ENCODE measurements at places on chromosomes 7 and 10. TPM values are rescaled to one million over a fixed set of nuclear protein-coding genes. Genes with fewer than 3 reads are reported as not detected.

The CALHM3 gene
- polyA plus RNA-seq = not detected

DNA sequence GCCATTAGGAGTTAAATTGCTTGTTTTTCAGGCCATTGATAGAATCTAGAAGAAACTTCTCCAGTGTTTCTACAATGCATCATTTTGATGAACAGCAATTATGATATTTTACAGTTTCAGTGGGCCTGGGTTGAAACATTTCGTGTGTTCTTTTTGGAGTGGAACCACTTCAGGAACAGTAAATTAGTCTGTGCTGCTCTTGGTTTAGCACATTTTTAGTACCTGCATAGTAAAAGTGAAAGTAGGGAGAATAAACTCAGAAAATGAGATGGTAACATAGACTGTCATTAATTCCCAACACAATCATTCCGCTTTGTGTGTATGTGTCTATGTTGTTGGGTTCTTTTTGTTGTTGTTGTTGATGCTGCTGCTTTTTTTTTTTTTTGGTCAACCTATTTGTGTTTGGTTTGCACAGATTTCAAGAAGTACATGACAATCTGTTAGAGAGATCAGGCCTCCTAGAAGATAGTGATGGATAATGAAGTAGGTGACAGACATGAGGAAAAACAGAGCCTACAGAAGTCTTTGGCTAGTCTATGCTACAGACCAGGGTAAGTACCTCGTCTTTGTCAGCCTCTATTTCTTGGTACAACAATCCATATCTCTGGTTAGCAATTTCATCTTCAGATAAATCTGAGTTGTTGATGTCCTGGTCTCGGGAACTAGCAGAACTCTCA is 154.0 kb upstream of the TARP start:
- H3K27me3 ChIP-seq = no peaks in the 10 kb centered on the region
- no peak overlapping the region for H3K27ac ChIP-seq
- H3K4me3 ChIP-seq = no peak overlapping the region
- no peaks in the 10 kb centered on the region for H3K36me3 ChIP-seq
- H3K4me1 ChIP-seq = no peaks in the 10 kb centered on the region

The SPDYE8 gene
- not detected for polyA plus RNA-seq

The ZCWPW1 gene
- polyA plus RNA-seq = 5.9 TPM

DNA sequence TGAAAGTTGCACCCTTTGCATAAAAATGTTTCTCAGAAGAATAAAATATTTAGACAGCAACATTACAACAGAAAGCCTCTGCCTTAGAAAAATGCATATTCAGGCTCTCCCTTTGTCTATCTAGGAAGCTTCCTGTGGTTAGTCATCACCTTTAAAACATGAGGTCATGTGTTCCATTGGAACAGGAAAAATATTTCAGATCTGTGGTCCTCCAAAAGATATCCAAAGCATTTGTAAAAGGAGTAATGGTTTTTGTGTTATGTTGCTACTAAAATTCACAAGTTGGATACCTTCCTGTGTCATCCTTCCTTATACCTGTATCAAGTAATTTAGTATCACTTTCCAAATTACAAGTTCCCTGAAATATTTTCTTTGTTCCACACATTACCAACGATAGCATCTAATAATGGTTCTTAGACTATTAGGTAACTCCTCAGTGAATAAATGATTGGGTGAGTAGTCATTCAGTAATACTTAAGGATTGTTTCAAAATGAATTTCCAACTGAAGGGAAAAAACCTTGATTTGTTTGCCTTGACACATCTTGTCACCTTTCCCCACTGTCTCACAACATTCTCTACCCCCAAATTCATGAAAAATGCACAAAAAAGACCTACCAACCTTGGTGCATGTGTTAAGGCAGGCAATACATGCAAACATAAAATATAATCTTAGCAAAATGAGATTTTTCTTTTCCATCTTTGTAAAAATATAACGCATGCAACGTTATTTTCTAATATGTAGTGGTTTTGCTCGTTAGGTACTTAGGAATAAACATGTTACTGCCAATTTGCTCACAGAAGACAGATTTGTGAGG is 19.7 kb upstream of the RHOBTB1 start:
- no peaks in the 10 kb centered on the region for H3K36me3 ChIP-seq
- no peaks in the 10 kb centered on the region for H3K27me3 ChIP-seq
- peak overlapping the region; percentile 20 for H3K27ac ChIP-seq

DNA sequence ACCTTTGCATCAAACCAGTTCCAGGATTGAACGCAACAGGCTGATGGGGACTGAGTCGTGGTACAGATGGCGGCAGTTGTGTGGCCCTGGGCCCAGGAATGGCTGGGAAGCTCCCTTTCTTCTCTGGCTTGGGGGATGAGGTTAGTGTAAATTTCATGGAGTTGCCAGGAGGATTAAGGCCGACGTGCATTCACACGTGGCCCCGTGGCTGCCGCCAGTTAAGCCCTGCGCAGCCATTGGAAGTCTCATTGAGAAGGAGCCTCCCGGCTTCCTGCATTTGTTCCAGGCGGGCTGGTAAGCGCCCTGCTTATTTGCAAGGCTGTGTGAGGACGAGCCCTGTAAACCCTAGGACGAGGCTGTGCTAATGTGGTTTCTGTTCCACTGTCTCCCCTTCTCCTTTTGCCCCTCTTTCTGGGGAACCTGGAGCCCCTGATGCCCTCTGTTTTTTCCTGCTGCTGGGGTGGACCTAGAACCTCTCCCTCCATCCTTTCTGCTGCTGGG is 174.7 kb upstream of the TNRC18 start:
- no peaks in the 10 kb centered on the region for H3K4me1 ChIP-seq
- no peak overlapping the region for H3K4me3 ChIP-seq
- no peaks in the 10 kb centered on the region for H3K36me3 ChIP-seq
- no peak overlapping the region for H3K27ac ChIP-seq
- DNase-seq = no peak
- no peaks in the 10 kb centered on the region for H3K27me3 ChIP-seq

GRCh38 chr7:99617192-99617781 is 541 bp downstream of the ZSCAN25 start:
- no peak for DNase-seq
- peaks cover 10% of the 10 kb centered on the region for H3K4me1 ChIP-seq
- peak overlapping the region; percentile 97 for H3K4me3 ChIP-seq
- H3K36me3 ChIP-seq = peaks cover 5% of the 10 kb centered on the region
- H3K27ac ChIP-seq = peak overlapping the region; percentile 87

DNA sequence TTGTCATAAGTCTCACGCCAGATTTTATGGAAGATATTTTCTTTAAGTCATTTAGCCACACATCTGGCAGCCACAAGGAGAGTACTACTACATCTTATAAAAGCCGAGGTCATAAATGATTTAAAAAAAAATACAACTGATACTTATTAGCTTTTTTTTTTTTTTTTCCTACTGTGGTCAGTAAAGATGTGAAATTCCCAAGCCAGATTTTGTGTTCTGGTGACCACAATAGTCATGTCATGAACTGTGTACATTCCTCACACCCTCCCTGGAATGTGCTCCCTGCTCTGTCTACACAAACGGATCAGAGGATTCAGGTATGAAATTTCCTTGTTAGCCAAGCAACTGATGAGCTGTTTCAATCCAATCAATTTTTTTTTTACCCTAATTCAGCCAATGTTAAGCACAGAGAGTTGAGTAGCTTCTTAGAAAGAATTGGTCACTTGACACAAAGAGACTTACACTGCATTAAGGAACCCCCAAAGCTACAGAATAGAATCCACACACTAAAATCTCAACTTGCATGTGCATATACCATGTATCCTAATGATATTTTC is 54.7 kb downstream of the CHRM2 start:
- H3K27me3 ChIP-seq = no peaks in the 10 kb centered on the region
- no peaks in the 10 kb centered on the region for H3K36me3 ChIP-seq
- no peaks in the 10 kb centered on the region for H3K4me1 ChIP-seq

The COL13A1 gene
- polyA plus RNA-seq = 2.9 TPM

The FAM131B gene
- 0.27 TPM for polyA plus RNA-seq

DNA sequence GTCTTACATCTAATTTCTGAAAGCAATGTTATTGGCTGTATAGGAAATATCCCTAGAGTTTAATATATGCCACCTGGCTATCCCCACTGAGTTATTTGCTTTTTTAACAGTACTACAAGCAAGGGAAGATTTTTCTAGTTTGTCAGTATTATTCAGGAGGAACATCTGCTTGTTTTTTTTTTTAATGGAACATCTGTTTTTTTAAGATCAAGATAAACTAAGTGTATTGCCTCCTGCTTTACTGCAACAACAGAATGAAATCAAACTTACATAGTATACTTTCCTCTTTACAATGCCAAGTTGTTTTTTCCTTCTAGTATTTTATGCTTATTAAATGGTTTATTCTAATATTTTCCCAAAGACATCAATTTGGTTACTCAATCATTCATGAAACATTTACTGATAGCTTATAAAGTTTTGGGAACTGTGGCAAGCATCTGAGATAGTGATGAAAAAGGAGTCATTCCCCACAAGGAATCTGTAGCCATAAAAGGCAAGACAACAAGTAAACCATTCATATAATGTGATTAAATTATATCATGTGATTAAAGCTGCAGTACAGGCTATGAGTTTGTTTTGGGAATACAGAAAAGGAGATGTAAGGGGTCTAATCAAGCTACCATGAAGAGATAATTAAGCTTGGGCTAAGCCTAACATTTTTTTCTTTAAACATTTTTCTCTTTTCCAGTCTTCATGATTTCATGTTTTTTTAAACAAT is 17.4 kb downstream of the MTPN start:
- no peaks in the 10 kb centered on the region for H3K36me3 ChIP-seq
- peaks cover 32% of the 10 kb centered on the region for H3K4me1 ChIP-seq
- DNase-seq = no peak
- H3K4me3 ChIP-seq = no peak overlapping the region
- H3K27ac ChIP-seq = no peak overlapping the region
- H3K27me3 ChIP-seq = no peaks in the 10 kb centered on the region

DNA sequence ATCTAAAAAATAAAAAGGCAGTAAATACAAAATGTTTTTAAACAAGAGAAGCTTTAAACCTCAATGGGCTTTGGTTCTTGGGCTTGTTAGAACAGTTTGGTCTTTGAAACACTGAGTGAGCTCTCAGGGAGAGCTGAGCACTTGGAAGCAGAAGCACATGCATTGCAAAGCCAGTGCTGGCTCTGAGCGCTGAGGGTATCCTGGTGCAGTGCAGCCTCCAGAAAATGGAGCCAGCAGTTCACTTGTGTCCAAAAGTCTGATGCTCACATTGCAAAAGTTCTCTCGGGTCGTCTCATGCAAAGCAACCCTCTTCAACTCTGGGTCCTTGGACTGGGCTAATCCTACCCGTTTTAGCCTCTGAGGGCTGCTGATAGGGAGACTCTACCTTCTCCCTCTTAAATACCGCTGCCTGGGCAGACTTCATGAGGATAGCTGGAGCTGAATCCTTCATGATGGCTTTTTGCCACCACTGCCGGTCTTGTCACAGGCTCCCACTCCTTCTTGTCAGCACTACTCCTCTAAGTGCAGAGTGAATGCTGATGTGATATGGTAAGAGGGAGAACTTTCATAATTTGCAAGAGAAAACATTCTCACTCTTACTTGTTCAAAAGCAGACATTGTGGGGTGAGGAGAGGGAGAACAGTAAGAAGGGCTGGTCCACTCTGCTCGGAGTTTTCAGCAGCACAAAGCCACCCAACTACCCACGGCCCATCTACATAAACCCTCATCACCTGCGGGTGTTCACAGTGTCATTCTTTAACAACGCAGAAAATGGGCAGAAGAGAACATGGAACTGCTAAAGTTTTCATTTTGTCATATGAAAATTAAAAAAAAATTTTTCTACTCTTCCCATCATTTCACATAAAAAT is 42.2 kb upstream of the BMPER start:
- H3K36me3 ChIP-seq = no peaks in the 10 kb centered on the region
- H3K4me1 ChIP-seq = no peaks in the 10 kb centered on the region
- H3K4me3 ChIP-seq = no peak overlapping the region

- no peak for DNase-seq
- H3K27me3 ChIP-seq = no peaks in the 10 kb centered on the region
- no peaks in the 10 kb centered on the region for H3K36me3 ChIP-seq
- no peak overlapping the region for H3K27ac ChIP-seq
- H3K4me3 ChIP-seq = no peak overlapping the region
These were observed 45.3 kb downstream of the GRID2IP start for GRCh38 chr7:6505685-6506559.

The PPP1R3C gene
- polyA plus RNA-seq = 38.5 TPM

DNA sequence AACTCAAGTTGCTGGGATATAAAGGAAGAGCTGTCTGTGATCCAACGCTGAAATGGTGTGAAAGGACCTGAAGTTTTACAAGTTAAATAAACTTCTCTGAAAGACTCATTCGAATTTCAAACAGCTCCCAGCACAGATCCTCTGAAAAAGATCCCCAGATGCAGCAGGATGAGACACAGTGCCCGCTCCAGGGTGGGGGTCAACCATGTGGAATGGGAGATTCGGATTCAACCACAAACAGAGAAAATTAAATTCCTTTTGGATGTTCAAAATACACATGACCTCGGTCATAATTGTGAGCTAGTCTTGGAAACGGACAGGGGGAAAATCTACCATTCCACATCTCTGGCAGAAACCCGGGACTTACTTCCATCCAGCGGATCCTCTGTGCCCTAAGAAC is 119.6 kb downstream of the PRKAG2 start:
- no peaks in the 10 kb centered on the region for H3K36me3 ChIP-seq
- no peak for DNase-seq
- H3K27me3 ChIP-seq = no peaks in the 10 kb centered on the region
- H3K4me1 ChIP-seq = peaks cover 11% of the 10 kb centered on the region
- H3K27ac ChIP-seq = no peak overlapping the region

GRCh38 chr10:71773221-71773971 is at the start of gene VSIR:
Gene VSIR (minus strand): TSS chr10:71773520. CDS start chr10:71773439, 81 bp downstream.
- H3K4me3 ChIP-seq = peak within 1 kb of the TSS; percentile 76
- peak; percentile 89 for DNase-seq
- peaks cover 56% of the 10 kb centered on the region for H3K4me1 ChIP-seq
- no peaks in the 10 kb centered on the region for H3K36me3 ChIP-seq
- no peaks in the 10 kb centered on the region for H3K27me3 ChIP-seq
- peak within 1 kb of the TSS; percentile 81 for H3K27ac ChIP-seq

- peaks cover 13% of the 10 kb centered on the region for H3K27me3 ChIP-seq
- no peaks in the 10 kb centered on the region for H3K4me1 ChIP-seq
- H3K4me3 ChIP-seq = no peak overlapping the region
These were observed 12.0 kb downstream of the DRGX start for GRCh38 chr10:49383853-49384252.

- no peak overlapping the region for H3K4me3 ChIP-seq
- no peaks in the 10 kb centered on the region for H3K36me3 ChIP-seq
- no peaks in the 10 kb centered on the region for H3K27me3 ChIP-seq
These were observed 97.0 kb downstream of the HGF start for GRCh38 chr7:81672872-81673271.

GRCh38 chr10:27526242-27526641 is 22.1 kb downstream of the RAB18 start:
- H3K4me1 ChIP-seq = peaks cover 68% of the 10 kb centered on the region
- no peak for DNase-seq
- no peaks in the 10 kb centered on the region for H3K27me3 ChIP-seq
- no peak overlapping the region for H3K4me3 ChIP-seq
- H3K27ac ChIP-seq = peak overlapping the region; percentile 32
- H3K36me3 ChIP-seq = no peaks in the 10 kb centered on the region
